ENCODE measurements at places on chromosomes 4 and X.

DNA sequence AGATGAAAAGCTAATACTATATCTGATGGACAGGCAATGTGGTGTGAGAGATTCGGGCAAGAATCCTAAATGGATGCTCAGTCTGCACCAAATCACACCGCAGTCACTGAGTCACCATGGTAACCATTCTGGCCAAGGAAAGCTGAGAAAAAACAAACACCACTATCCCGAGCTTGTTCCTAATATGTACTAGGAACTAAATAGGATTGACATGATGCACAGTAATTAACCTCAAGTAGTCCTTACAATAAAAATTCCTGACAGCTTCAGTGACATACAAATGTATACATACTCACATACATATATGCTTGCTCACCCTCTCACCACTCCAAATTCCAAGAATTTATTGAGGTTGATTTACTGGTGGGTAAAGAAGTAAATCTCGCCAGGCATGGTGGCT lies 1.1 kb upstream of the RAB40A start:
- no peak for DNase-seq

GRCh38 chr4:152162331-152162697 lies 373.6 kb downstream of the FBXW7 start:
- no peak for DNase-seq

- DNase-seq, result no peak
Observed at GRCh38 chr4:139267301-139267700, 12.7 kb downstream of the MGARP start.

GRCh38 chr4:182822554-182822953 lies 94.6 kb downstream of the DCTD start:
- no peak for DNase-seq

- DNase-seq, result no peak
Observed at GRCh38 chrX:45110494-45110893, 90.2 kb downstream of the DIPK2B start.

DNA sequence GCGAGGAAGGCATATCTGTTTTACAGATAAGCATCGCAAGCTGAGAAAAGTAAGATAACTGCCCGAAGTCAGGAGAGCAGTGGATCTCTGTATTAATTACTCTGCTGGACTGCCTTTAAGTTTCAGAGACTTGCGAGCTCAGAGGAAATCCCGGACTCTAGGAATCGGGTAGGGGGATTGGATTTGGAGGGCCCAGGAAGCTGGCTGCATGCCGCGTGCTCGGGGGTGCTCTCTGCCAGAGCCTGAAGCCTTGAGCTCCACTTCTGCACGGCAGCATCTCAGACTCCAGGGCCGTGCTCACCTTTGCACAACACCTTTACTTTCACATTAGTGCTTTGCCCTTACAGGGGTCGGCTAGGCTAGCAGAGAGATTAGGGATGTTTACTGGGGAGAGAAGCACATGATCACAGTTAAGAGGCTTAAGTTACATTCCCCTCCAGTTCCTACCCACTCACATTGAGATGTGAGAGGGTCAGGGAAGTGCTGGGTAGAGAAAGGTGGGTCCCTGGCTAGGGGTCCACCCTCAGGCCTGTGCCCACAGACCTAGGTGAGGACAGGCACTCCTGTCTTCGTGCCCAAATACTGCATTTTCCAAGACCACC lies 57.0 kb downstream of the TRIML1 start:
- DNase-seq, result no peak

DNA sequence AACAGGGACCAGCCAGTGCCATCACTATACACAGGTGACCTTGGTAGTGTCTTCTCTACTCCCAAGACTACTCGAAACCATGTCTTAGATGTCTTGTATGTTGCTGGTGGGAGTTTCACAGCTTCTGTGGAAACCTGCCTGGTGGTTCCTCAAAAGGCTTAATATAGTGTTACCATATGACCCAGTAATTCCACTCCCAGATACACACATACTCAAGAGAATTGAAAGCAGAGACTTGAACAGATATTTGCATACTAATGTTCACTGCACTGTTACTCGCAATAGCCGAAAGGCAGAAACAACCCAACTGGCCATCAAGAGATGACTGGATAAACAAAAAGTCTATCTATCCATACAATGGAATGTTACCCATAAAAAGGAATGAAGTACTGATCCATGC lies 3.1 kb downstream of the TFDP3 start:
- DNase-seq, result no peak

- no peak for DNase-seq
Observed at GRCh38 chrX:78493180-78493579, 165.8 kb upstream of the CYSLTR1 start.

DNA sequence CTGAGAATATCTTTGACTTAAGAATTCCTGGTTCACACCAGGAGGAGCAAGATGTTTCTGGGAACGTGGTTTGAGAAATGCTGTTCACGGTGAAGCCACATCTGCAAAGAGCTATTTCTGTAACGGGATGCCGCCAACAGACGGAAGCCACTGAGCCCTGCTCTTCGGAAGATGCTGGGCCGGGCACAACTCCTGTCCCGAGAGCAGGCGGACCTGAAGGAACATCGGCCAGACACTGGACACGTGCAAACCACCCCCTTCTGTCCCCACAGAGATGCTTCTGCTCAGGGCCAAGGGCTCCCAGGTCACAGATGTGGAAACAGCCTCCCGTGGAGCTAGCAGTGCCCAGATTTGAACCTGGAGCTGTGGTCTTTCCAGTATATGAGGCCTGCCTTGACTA lies 24.3 kb downstream of the HMX1 start:
- DNase-seq, result no peak

DNA sequence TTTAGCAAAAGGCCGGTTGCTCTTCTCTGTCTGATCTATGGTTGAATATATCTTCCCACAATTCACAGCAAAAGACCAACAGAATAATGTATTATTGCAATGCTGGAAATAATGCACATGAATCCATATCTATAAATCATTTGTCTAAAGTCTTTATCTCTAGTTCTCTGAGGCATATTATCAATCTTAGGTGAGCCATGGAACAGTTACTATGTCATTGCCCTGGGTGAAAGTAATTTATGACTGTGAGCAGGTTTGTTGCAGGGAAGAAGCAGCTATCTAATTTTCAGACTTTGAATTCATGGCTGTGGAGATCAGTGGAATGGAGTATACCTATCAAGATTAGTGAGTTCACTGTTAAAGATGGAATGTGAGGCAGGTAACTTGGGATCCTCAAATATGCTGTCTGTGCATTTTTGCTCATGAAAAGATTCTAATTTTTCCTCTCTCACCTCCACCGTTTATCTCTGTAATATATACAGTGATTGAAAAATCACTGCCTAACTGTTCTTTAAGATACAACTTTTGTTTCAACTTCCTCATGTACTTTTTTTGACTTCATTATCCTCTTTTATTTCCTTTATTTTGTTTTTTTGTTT lies 256.8 kb upstream of the ARSJ start:
- DNase-seq, result no peak

DNA sequence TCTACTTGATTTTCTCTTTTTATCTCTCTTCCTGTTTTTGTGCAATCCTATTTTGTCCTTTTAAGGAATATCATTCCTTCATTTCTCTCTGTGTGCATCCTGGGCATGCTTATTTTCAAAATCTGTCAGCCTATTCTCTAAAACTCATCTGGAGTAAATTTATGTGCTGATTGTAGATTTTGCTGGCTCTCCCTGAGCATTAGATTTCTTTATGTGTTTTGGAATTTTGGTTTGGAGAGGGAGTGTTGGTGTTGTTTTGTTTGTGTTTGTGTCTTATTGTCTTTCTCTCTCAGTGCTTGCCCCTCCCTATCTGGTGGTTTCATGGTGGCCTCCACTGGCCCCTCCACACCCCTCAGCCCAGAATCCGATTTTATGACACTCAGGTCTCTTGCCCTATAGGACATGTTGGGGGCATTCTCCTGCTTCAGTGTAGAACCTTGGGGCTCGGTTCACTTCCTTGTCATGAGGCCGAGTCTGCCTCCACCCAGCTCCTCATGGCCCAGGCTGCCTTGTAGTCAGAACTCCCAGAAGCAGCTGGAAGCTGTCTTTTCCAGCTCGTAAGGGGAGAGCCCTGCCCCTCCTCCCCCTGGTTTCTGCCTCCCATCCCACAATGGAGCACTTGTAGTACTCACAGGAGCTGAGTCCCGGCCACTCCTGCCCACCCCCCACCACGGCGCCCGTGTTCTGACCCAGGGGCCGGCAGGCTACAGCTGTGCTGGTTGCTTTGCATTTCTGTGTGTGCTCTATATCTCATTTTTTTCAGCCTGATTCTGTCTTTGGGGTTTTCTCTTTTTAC lies 24.5 kb upstream of the PJA1 start:
- DNase-seq, result no peak

- DNase-seq, result no peak
Observed at GRCh38 chrX:568311-568710, 62.3 kb upstream of the SHOX start.

GRCh38 chr4:90126805-90127204 lies 389 bp upstream of the CCSER1 start:
- no peak for DNase-seq

GRCh38 chr4:167088115-167088514 lies 146.2 kb downstream of the SPOCK3 start:
- DNase-seq, result no peak

DNA sequence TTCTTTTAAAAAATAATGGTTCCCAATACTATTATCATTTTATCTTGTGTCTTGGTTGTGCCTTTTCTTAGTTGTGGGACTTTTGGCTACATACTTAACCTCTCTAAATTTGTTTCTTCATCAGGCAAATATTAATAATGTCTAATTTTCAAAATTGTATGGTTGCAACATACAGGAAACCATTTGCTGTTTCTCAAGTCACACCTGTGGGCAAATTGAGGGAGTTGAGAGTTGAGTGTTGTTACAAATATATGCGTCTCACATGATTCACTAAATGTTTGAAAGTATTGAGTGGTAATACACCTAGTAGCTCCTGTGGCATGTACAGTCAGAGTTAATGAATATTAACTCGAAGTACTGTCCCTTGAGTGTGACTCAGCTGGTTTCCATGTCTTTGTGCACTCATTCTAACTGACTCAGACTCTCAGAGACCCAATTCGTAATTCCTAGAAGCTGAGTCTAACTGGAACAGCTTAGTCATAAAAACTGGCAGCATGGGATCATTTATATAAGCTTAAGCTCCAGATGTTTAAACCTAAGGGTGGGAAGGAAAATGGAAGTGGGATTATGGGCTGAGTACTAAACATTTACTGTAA lies 802.4 kb downstream of the TRIML1 start:
- no peak for DNase-seq
